ENCODE measurements at places on chromosomes 5 and 9.

- peak; percentile 75 for DNase-seq
These were observed 161.9 kb downstream of the TRIO start for GRCh38 chr5:14305045-14305444.

DNA sequence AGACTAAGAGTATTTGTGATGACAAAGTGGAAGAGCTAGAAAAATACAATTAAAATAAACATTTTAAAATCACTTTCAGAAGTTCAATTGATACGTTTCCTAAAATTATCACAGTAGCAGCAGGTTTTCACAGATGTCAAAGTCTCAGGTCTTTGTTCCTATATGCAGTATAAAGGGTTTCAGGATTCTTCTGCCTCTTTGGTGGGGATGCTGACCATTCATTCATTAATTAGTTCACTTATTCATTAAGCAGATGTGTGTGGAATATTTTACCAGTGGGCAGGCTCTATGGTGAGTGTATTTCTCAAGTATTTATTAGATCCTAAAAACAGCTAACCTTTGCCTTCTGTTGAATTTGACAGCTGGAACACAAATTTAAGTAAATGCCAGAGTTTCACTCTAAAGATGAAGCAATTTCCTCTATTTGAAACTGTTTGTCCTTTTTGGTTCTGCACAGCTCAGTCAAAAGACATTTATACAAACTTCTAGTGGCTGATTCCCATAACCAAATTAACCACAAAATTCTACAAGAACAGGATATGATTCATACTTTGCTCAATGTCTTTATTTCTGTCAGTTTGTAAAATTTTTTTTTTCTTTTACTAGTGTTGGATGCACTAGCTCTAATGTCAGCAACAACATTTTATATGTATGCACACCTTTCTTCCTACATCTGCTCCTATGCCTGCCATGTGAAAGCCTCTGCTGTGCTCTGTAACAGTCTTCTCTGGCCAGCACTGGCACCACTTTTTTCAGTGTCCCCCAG, 75.9 kb upstream of the PRR16 start:
- DNase-seq: no peak

DNA sequence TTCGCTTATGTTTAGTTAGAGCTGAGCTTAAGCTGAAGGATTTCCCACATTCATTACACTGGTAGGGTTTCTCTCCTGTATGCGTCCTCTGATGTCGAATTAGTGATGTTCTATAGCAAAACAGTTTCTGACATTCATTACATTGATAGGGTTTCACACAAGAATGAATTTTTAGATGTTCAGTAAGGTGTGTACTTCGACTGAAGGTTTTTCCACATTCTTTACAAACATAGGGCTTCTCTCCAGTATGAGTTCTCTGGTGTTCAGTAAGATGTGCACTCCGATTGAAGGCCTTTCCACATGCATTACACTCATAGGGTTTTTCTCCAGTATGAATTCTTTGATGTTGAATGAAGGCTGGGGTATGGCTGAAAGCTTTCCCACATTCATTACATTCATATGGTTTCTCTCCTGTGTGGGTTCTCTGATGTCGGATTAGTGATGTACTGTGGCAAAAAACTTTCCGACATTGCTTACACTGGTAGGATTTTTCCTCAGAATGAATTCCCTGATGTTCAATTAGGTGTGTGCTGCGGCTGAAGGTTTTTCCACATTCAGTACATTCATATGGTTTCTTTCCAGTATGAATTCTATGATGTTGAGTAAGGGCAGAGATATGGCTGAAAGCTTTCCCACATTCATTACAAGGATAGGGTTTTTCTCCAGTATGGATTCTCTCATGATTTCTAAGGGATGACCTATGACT, 14.6 kb downstream of the ZNF883 start:
- DNase-seq: no peak

GRCh38 chr5:102753889-102754766, 977 bp upstream of the PAM start:
- DNase-seq: peak; percentile 58

GRCh38 chr5:149143470-149143869, 2.2 kb downstream of the ABLIM3 start:
- no peak for DNase-seq

- DNase-seq: no peak
These were observed 8.3 kb upstream of the PTBP3 start for GRCh38 chr9:112341730-112342129.

- DNase-seq: no peak
These were observed 299.8 kb upstream of the NUDT12 start for GRCh38 chr5:103862398-103862797.

- DNase-seq: no peak
These were observed 111.0 kb upstream of the SLC25A48 start for GRCh38 chr5:135723491-135723890.

GRCh38 chr5:20286512-20286911, 298.5 kb upstream of the CDH18 start:
- peak; percentile 33 for DNase-seq

GRCh38 chr9:91192381-91193086, 169.2 kb downstream of the AUH start:
- DNase-seq: no peak

DNA sequence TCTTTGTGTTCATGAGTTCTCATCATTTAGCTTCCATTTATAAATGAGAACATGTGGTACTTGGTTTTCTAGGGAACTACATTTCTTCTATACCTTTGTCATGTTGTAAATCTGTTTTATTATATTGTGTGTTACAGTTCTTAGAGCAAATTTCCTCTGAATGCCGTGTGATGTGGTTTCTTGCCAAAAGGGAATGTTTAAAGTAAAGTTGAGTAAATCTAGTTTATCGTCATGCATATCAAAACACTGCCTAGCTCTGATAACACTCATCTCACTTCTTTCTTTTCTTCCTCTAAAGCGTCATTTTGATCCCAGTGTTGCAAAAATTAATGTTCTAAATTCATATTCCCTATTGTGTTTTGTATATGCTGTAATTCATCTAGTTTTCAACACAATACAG, 295.4 kb upstream of the HAPLN1 start:
- no peak for DNase-seq

GRCh38 chr9:129561594-129562281, 59.2 kb downstream of the C9orf50 start:
- DNase-seq: peak; percentile 54

DNA sequence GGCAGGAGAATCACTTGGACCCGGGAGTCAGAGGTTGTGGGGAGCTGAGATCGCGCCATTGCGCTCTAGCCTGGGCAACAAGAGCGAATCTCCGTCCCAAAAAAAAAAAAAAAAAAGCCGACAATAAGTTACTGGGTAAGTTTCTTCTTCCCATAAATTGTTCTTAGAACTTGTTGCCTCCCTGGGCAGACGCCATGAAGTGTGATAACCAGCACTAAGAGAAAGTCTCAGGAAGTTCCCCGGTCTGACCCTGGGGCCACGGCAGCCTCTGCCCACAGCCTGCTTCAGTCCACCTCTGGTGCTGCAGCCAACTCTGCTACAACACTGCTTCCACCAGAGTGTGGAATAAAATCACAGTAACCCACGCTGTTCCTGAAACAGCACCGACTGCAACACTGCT, 19.1 kb downstream of the LPCAT1 start:
- DNase-seq: no peak

DNA sequence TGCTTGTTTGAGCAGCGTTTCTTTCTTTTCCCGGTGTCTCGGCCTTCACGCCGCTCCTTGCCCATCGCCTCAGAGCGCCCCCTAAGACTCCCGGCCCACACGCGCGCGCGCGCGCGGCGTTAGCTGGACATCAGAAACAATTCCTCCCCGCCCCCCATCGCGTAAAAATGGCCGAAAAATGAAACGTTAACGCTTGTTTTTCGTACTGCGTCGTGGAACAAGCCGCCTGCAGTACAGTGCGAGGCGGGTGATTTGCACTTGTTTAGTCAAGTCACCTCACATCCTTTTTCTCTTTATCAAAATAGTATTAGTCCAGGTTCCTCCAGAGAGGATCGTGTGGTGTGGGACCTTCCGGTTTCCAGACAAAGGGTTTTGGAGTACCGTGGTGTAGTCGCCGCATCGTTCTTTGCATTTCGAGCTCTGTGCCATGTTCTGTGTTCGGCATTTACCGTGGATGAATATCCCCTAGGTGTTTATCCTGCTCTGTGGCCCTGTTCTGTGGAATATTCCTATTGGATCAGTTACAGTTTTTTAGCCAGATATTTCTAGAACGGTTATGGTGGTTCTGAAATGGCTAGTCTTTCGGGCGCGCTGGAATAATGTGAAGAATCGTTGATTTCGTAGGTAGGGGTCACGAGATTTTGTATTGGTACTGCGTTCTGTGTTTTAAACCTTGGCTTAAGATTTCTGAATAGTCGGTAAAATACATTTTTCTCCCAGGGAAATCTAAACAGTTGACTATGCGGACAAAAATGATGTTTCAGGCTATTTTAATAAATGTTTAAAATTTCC, 1.0 kb downstream of the MATR3 start:
- peak; percentile 89 for DNase-seq

- peak; percentile 72 for DNase-seq
These were observed 26.2 kb upstream of the GPR151 start for GRCh38 chr5:146541958-146542849.

DNA sequence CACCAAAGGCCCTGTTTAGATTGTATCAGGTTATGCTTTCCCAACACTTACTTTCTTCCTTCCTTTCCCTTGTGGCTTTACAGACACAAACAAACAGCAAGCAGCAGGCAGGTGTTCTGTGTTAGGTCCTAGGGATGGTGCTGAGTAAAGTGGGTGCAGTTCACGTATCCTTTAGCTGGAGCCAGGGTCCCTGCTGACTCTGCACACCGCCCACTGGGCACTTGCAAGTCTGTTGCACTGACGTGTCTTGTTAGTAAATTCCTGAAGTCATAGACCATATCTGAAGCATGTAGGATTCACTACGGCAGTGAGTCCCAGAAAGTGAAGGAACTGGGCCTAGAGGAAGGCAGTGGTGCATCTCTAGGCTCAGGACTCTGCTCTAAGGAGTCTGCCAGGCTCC, 96.5 kb downstream of the DAPK1 start:
- DNase-seq: no peak

- peak; percentile 20 for DNase-seq
These were observed 268.2 kb downstream of the ISL1 start for GRCh38 chr5:51651476-51651875.

DNA sequence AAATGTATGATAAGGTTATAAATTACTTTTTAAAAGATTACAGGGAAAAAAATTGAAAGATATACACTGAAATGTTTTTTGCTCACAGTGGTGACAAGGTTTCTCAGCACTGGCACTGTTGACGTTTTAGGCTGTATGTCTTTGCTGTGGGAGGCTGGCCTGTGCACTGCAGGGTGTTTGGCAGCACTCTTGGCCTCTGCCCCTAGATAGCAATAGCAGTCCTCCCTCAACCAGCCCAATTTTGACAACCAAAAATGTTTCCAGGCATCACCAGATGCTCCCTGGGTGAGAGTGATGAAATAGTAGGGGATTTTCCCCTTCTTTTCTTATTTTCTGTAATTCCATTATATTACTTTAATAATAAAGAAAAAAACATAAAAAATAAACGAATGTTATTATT, 3.3 kb downstream of the CD274 start:
- DNase-seq: no peak

DNA sequence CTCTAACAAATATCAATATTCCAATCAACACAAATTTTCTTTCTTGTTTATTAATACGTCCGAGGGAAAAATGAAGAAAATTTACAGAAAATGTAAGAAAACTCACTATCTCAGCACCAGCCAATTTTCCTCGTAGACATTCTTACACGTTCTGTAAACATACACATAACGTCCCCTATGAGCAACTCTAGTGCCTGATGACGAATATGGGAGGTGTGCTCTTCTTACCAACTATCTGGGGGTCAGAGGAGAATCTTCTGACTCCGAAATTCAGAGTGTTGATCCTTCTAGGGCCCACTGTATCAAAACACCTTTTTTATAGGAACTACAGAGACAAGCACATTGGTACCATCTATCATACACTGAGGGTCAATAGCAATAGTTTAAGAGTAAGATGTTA, 198.7 kb downstream of the GAPVD1 start:
- DNase-seq: no peak

DNA sequence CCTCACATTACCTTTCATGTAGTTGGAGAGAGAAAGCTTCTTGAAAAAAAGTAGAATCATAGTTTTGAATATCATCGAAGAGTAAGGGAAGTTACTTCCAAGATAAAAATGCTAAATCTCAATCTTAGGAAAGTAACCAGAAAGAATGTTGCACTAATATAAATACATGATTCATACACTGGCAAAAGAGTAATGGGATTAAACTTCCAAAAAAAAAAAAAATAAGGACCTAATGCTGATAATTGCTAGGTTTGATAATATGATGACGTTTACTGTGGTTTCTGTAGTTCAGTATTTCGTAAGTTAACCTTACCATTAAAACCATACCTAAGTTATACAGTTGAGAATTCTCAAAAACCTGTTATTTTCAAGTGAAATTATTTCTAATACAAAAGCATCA, 573.8 kb upstream of the CDH9 start:
- DNase-seq: no peak

DNA sequence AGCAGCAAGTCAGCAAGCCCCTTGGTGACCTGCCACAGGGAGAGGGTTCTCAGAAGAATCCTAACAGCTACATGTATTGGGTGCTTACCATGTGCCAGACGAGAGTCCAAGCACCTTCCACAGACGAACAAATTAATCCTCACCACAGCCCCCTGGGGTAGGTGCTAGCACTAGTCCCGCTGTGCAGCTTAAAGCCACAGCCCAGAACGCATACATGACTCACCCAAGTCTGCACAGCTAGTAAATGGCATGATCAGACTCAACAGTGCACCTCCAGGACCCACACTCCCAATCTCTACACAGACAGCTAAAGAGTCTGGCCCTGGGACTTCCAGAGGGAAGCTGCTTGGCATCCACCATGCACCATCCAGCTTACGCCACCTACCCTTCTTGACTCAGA, 111.5 kb downstream of the PAX5 start:
- DNase-seq: no peak

- no peak for DNase-seq
These were observed 93.7 kb upstream of the DAP start for GRCh38 chr5:10854506-10855277.

GRCh38 chr9:83141887-83142286, 78.9 kb upstream of the RASEF start:
- no peak for DNase-seq

DNA sequence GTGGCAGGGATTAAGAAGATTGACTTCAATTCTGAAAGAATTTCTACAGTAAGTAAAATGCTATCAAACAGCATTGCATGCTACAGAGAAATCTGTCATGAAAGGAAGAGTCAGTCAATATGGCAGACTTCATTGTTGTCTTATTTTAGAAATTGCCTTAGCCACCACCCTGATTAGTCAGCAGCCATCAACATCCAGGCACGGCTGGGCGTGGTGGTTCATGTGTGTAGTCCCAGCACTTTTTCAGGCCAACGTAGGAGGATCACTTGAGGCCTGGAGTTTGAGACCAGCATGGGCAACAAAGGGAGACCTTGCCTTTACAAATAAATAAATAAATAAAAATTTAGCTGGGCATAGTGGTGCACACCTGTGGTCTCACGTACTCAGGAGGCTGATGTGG, 46.6 kb downstream of the RMI1 start:
- no peak for DNase-seq

Measured in HT-29 (cell line).